ENCODE measurements at places on chromosomes 2 and 18.

- no peak for DNase-seq
Observed at GRCh38 chr18:78979056-78979729, 425 bp upstream of the SALL3 start.

GRCh38 chr2:37656512-37657423 lies 14.7 kb downstream of the CDC42EP3 start:
- no peak for DNase-seq

DNA sequence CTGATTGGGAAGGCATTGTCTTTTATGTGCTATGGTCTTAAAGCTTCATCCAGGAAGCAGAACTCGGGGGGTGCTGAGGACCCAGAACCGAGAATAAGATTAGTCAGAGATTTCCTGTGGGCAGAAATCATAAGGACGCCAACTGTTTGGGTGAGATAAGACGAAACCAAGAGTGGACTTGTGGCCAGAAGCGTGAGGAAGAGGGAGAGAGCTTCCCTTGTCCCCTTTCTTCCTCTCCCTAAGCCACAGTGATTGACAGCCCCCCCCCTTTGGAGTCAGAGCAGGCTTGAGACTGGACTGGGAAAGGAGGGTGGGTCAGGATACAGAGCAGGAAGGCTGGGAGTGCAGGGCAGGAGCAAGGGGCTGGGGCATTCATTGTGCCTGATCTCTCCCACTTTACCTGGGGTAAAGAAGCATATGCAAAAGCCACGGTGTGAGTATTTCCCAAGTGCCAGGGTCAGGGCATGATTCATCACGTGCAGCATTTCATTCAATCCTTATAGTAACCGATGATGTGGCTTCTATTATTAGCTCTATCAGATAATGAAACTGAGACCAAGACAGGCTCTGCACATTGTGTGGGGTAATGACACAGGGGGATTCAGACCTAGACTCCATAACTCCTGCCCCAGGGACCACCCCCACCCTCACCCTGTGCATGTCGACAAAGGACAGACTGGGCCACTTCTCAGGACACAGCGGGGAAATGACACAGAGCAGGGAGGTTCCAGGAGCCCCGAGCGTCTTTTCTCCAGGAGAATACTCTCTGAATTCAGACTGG lies 3.0 kb upstream of the IL1RN start:
- DNase-seq = no peak

GRCh38 chr2:108936076-108936864 lies 52.8 kb downstream of the EDAR start:
- DNase-seq = no peak

- no peak for DNase-seq
Observed at GRCh38 chr18:48274301-48274700, 134.9 kb downstream of the ZBTB7C start.

DNA sequence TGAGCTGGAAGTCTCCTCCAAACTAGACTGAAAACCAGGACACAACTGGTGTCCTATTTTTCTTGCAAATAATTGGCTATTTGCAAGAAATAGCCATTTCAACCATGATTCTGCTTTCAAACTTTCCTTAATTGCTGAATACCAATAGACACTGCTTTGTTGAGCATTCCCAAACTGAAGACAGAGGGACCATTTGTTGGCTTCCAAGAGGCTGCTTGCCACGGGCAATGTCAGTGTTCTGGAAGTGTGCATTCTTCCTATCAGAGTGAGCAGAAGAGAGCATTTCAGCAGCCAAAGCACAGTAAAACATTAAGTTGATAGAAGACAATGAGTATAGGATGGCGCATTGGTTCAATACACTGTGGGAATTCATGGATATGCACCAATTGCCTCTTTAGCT lies 360.5 kb upstream of the RGPD4 start:
- DNase-seq = no peak

GRCh38 chr2:236865052-236865451 lies 220.6 kb upstream of the COPS8 start:
- DNase-seq = no peak

DNA sequence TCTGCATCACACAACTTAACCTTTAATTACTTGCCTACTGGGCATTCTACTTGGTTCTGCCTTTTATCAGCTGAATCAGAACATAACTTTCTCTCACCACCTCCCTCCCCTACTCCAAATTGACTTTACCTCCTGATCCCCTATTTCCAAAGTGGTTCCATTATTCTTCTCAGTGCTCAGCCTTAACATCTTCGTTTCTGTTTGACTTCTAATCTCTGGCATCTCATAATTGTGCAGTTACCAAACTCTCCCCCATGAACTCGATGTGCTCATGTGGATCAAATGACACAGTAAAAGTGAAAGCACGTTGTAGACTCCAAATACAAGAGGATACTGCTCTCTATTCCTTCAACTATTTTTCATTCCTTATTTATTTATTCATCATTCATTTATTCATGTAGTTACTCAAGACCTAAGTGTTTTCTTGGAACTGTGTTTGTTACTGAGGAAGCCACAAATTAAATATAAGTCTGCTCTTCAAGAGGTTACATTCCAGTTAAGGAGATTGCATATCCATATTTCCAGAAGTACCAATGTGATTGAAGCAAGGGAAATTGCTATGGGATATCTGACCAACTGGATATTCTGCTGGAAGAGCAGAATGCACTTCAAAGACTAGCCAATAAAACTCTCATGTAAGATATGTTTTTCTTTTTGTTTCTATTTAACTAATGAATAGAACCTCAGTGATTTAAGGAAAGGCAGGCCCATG lies 158.8 kb downstream of the TMEFF2 start:
- no peak for DNase-seq

DNA sequence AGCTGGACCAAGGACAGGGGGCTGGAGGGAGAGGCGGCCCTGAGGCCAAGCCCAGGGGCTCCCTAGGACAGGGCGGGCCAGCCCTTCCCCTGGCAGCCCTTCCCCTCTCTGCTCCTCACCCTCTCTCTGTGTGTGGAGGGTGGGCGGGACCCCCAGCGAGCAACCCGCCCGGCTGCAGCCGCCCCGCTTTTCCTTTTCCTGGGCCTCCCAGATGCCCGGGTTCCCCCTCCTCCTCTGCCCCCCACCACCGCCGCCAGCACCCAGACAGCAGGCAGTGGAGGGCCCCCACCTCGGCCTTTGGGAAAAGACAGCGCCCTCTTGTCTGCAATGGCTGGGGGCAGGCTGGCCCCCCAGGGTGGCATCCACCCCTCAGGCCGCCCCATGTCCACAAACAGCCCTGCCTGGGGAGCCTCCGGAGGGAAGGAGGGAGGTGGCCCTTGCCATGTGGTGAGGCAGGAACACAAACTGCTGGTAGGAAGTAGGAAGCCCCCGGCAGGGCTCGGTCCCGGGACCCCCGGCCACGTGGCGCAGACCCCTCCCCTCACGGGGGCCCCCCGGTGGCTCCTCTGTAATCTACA lies 135.1 kb upstream of the CTDP1 start:
- DNase-seq = no peak

GRCh38 chr2:154698296-154698720 lies at the start of gene KCNJ3:
Gene KCNJ3, plus strand, starts transcription at chr2:154698695. Its CDS starts 81 bp downstream, at chr2:154698776.
- no peak for DNase-seq

DNA sequence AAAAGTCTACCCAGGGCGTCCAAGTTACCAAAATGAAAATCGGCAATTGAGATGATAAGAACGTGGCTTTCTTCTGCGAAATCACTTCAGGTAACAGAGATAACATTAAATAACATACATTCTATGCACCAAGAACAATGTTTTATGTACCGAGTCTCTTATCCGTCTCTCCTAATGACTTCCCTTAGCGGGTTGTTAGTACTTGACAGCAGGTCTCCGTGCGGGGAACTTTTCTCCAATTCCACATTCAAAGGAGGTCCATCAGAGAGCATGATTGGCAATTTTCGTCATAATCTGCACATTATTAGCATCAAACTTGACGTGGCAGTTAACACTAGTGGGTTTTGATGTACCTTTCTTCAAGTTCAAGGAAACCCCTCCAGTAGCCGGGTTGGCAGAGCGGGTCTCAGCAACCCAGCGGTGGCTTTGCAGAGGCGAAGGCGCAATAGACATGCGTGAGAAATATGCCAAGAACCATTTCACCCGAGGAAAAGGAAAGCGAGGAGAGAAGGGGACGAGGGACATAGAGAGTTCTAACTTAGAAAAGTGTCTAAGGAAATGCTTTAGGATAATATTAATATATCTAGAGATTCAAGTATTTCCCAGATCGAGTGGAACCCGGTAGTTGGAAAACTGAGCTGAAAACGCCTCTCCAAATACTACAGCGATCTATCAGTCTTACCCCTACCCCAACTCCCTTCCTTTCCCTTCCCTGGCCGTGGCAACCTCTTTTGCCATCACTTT lies 5.0 kb downstream of the EVX2 start:
- no peak for DNase-seq

- DNase-seq = no peak
Observed at GRCh38 chr2:63122921-63123320, 72.3 kb downstream of the OTX1 start.

DNA sequence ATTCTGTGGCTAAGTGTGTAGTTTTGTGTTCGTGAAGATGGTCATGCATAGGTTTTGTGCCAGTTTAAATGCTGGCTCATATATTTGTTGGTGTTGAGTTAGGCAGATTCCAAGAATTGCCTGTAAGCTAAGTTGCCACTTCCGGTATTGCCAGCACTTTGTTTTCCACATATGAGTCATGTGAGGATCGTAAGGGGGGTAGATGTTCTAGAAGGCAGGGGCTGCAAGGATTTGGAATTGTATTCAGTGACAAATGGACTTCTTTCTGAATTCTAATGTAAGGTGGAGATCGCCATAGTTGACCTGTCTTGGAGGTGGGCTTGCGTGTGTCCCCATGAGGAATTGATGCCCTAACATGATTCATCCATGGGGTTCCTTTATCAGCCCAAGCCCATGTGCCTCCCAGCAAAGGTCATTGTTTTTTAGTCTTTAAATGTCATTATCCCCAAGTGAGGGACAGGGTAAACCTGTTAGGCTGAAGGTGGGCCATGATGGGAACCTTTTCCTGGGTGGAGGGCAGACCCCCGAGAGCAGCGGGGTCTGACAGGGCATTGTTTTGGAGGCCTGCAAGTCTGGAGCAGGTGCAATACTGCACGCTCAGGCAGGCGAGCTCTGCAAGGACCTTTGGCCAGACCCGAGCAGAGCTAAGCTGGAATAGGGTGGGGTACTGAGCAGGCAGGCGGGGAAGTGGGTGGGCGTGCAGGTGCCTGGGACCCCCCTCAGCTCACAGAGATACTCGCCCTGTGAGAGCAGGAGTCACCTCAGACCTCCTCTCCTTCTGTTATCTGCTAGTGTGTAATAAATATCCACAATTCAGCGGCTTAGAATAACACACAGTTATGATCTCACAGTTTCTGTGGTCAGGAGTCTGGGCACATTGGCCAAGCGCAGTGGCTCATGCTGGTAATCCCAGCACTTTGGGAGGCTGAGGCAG lies 77.4 kb downstream of the LRRFIP1 start:
- no peak for DNase-seq

- no peak for DNase-seq
Observed at GRCh38 chr18:26434887-26435286, 113.5 kb downstream of the KCTD1 start.

- DNase-seq = no peak
Observed at GRCh38 chr2:191686066-191686465, 8.1 kb downstream of the NABP1 start.

- no peak for DNase-seq
Observed at GRCh38 chr2:49236316-49236715, 82.0 kb upstream of the FSHR start.

- DNase-seq = no peak
Observed at GRCh38 chr2:222272446-222273015, 26.3 kb downstream of the PAX3 start.

GRCh38 chr2:120857931-120858330 lies 122.3 kb downstream of the GLI2 start:
- DNase-seq = no peak

GRCh38 chr18:7711495-7711894 lies 144.4 kb downstream of the PTPRM start:
- DNase-seq = no peak

DNA sequence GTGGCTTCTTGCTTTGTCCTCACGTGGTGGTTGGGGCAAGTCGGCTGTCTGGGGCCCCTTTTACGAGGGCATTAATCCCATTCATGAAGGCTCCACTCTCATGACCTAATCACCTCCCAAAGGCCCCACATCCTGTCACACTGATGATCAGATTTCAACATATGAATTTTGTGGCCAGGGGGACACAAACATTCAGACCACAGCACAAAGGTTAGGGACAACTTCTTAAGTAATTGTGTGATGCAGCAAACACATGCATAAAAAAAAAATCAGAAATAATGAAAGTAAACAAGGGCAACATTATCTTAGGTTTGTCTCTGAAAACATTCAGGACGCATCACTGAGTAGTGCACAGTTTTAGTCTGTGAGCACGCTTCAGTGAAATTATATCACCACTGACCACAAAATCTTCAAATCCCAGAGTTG lies 54.2 kb upstream of the FRZB start:
- no peak for DNase-seq

- DNase-seq = no peak
Observed at GRCh38 chr2:121429119-121429903, 101.4 kb upstream of the RNU4ATAC start.

- no peak for DNase-seq
Observed at GRCh38 chr2:26457251-26457666, 20.7 kb downstream of the OTOF start.

DNA sequence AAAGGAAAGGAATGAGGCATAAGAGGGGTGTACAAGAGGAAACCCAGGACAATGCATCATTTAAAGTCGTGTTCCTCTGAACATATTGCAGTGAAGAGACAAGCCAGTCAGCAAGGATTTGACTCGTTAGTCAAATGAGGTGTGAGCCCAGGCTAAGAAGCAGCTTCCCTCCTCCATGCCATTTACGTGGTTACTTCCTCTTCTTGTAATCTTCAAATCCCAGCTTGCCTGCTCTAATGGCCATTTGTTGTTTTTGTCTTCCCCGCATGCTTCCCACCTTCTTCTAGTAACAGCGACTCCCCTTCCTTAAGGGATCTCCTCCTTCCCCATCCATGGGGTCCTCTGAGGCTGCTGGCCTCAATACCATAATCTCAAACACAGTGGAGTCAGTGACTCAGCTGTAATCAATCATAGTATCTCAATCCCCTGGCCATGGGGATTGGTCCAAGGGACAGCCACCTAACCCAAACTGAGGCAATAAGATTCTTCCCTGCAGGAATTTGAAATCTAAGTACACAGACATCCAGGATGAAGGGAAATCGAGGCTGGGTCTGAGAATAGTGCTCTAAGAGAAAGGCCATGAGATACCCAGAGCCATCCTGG lies 37.6 kb downstream of the SLC14A1 start:
- DNase-seq = no peak

- DNase-seq = no peak
Observed at GRCh38 chr18:12092398-12093229, 1.0 kb upstream of the ANKRD62 start.

DNA sequence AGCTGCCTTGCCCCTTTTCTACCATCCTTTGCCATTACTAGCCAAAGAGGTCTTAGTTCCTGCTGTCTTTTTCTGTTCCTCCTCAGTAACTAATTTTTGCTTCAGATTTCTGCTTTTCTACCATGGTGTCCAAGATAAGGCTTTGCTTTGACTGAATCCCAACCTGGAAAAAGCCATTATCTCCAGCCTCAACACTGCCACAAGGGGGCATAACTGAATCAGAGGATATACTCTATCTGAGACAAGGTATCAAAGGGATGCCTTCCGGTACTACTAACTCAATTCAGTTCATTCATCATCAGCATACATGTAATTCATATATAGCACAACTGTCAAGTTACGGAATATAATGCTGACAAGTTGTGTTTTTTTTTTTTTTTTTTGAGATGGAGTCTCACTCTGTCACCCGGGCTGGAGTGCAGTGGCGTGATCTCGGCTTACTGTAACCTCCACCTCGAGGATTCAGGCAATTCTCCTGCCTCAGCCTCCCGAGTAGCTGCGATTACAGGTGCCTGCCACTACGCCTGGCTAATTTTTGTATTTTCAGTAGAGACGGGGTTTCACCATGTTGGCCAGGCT lies 11.4 kb downstream of the OSGEPL1 start:
- no peak for DNase-seq

Data from stimulated activated CD8-positive, alpha-beta memory T cell treated with anti-CD3 and anti-CD28 coated beads, Interleukin-2, amount 100 ng/mL, for 1 hour (primary cell).